Iris pigment epithelial cell (primary cell): ENCODE measurements at places on chromosomes 4 and X.

GRCh38 chrX:16743604-16744325 lies 24.4 kb downstream of the SYAP1 start:
- DNase-seq = peak; percentile 86

- DNase-seq = no peak
Measured at GRCh38 chr4:123114915-123115756, 192.7 kb upstream of the NUDT6 start.

DNA sequence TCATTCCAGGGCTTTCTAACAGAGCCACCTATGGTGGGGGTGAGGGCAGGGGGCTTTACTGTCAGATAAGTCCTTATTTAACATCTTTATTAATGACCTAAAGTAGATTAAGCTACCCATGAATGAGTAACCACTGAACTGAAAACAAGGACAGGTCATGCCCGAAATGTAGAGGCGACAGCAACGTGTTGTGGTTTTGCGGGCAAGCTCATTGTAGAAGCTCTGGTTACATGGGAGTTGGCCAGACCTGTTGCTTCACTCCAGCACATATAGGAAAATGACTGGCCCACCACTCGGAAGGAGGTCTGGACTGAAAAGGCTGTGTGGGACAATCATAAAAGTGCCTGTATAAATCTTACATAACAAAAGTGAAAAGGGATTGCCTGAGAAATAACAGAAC lies 109.6 kb upstream of the NDP start:
- DNase-seq = no peak

DNA sequence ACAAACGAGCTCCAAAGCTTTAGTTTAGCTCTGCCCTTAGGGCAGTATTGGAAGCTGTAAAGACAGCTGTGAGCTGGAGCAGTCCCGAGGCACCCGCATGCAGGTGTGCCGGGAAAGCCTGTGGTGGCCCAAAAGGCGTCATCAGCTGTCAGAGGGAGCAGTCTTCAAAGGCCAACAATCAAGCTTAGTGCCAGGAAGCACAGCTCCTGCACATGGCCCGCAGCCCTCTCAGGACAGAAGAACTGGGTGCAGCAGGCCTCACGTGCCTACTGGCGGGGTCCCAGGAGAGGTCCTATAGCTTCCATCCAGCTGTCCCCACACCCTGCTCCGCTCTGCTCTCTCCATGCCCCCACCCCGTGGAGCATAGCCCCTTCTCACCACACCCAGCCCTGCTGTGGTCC lies 92.2 kb upstream of the TRIM2 start:
- no peak for DNase-seq

- DNase-seq = peak; percentile 57
Measured at GRCh38 chrX:48945517-48946348, 11.7 kb downstream of the OTUD5 start.

DNA sequence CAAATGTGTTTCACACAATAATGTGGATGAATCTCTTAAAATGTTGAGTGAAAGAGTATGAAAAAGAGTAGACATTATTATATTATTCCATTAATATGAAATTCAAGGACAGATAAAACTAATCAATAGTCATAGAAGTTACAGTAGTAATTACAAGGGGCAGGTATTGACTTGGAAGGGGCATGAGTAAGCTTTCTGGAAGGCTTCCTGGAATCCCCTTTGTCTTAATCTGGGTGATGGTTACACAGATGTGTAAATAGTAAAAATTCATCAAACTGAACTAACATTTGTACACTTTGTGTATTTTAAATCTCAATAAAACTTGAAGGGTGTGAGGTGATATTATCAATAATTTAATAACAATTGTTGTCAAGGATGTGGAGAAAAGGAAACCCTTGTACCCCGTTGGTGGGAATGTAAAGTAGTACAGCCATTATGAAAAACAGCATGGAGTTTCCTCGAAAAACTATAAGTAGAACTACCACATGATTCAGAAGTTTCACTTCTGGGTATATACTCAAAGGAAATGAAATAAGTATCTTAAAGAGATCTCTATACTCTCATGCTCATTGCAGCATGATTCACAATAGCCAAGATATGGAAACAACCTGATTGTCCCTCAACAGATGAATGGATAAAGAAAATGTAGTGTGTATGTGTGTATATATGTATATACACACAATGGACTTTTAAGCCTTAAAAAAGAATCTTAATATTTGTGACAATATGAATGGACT lies 96.9 kb upstream of the MID1IP1 start:
- DNase-seq = no peak

DNA sequence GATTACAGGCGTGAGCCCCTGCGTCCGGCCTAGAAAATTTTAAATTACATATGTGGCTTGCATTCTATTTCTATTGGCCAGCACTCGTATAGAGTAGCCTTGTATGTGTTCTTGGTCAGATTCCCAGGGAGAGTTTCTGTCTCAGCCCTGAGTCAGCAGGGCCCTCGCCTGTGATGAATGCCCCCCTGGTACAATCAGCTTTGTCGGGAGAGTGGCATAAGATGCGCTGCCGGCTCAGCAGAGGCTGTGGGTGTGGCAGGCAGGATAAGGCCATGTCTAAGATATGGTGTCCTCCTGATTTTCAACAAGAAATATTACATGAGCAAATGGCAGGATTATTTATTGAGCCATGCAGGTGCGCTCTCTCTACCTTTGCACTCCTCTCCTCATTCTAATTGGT lies 1.6 kb upstream of the REELD1 start:
- no peak for DNase-seq

DNA sequence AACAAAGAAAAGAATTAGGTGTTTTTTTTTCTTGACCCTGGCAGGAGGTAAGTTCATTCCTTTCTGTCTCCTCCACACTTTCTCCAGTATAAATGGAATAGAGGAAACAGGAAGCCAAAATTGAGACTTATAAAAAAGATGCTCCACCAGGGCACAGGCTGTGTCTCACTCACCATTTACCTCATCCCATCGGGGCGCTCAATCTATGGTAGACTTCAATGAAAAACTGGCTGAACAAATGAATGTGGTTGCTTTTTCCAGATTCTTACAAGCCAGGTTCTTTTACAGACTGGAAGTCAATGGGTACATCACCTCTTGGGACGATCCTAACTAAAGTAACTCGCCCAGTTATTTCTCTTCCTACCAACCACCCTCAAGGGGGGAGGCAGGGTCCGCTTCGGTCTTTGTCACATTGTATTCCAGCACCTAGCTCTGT lies 685 bp downstream of the COMMD8 start:
- DNase-seq = peak; percentile 21

DNA sequence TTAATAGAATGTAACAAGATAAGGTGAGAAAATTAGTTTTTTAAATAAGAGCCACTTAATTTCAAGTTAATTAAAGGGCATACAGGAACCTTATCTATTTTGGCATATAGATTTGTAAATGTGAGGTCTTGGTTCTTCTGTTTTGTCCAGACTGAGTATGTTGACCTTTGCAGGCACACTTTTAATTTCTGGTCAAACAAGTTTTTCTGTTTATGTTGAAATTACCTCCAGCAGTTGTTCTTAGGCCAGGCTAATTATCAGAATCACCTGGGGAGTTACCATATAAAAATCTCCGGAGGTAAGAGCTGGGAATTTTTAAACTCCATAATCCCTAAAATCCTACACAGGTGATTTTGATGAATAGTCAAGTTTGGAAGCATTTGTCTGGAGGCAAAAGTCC lies 227.4 kb upstream of the ANKRD50 start:
- DNase-seq = no peak

DNA sequence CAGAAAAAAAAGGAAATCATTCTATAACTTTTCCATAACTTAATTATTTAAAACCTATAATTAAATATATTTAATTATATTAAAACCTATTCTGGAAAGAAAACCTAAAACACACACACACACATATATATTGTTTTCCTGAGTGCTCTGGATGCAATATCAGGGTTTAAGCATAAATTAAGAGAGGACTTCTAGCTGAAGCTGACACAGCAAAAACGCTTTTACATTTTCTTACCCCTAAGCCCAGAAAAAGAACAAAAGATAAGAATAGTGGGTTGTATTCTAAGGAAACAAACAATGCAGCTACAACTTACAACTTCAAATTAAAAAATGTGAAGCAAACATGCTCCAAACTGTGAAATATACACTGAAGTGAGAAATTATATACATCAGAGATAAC lies 52.3 kb downstream of the TMPRSS11B start:
- no peak for DNase-seq

GRCh38 chrX:790041-790506 lies 159.5 kb downstream of the SHOX start:
- DNase-seq = no peak

- DNase-seq = no peak
Measured at GRCh38 chr4:158666892-158667291, 4.8 kb downstream of the C4orf46 start.

DNA sequence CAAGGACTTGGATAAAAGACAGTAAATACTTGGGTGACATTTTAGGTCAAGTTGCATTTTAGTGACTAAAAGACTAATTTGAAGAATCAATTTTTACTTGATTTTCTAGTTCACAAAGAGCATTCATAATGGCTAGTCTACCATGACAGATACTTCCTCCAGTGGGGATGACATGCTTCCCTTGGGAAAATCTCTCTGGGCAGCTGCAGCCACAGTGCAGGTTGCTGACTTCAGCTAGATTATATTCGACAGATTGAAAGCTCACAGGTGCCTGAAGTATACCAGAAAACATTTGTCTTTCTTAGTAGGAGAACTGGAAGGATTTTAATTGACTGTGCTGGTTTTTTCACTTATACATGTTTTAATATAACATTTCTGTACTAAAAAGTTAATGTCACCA lies 209.6 kb upstream of the MAGEB2 start:
- no peak for DNase-seq

- no peak for DNase-seq
Measured at GRCh38 chr4:52982946-52983340, 120.8 kb downstream of the RASL11B start.
